Epithelial cell of umbilical artery (primary cell): ENCODE measurements at places on chromosomes 16 and 17. TPM values are rescaled to one million over a fixed set of nuclear protein-coding genes. Genes with fewer than 3 reads are reported as not detected.

C16orf78 gene
- total RNA-seq = not detected in 2 replicates

DUS1L gene
- total RNA-seq = 59.8 and 77.2 TPM in 2 replicates

KRTAP4-3 gene
- total RNA-seq = not detected in 2 replicates

CDK5R1 gene
- 1.4 and 1.9 TPM in 2 replicates for total RNA-seq

ABCC11 gene
- total RNA-seq = not detected in 2 replicates

C16orf89 gene
- not detected in 2 replicates for total RNA-seq

PRDM7 gene
- not detected in 2 replicates for total RNA-seq

SRCIN1 gene
- 0.32 TPM in 1 of 2 replicates, not detected in the other for total RNA-seq

CETP gene
- total RNA-seq = 0.65 and 1.5 TPM in 2 replicates

SLC6A2 gene
- total RNA-seq = not detected in 2 replicates

CALB2 gene
- total RNA-seq = not detected in 2 replicates

DPEP3 gene
- total RNA-seq = not detected in 2 replicates

RPH3AL gene
- 4.6 and 6.8 TPM in 2 replicates for total RNA-seq

ASPHD1 gene
- 1.2 and 3.6 TPM in 2 replicates for total RNA-seq

MYH1 gene
- total RNA-seq = not detected in 2 replicates

DHRS7C gene
- not detected in 2 replicates for total RNA-seq

CIBAR2 gene
- not detected in 2 replicates for total RNA-seq

RANBP10 gene
- 3.6 TPM in 2 replicates for total RNA-seq

ATP2A3 gene
- total RNA-seq = under 0.01 and 1.1 TPM in 2 replicates

NPIPA5 gene
- total RNA-seq = 1.3 TPM in 1 of 2 replicates, not detected in the other

RSL1D1 gene
- total RNA-seq = 95.8 and 201 TPM in 2 replicates

TNFRSF17 gene
- total RNA-seq = not detected in 2 replicates

TVP23A gene
- total RNA-seq = not detected in 2 replicates

SHBG gene
- not detected in 2 replicates for total RNA-seq

SPN gene
- not detected in 2 replicates for total RNA-seq

HS3ST3A1 gene
- 0.15 and 0.32 TPM in 2 replicates for total RNA-seq

RNU2-1 gene
- not detected in 2 replicates for total RNA-seq

KRTAP2-3 gene
- not detected in 2 replicates for total RNA-seq

SLC4A1 gene
- not detected in 2 replicates for total RNA-seq

CD300C gene
- not detected in 2 replicates for total RNA-seq

ZNF207 gene
- 68.9 and 133 TPM in 2 replicates for total RNA-seq

CCL3 gene
- not detected in 2 replicates for total RNA-seq

AURKB gene
- total RNA-seq = 41.3 and 62.6 TPM in 2 replicates

ALDH3A1 gene
- total RNA-seq = 0.61 TPM in 1 of 2 replicates, not detected in the other

ZFHX3 gene
- total RNA-seq = 2.9 and 3.0 TPM in 2 replicates

KRT13 gene
- total RNA-seq = not detected in 2 replicates

HCRT gene
- not detected in 2 replicates for total RNA-seq

C17orf50 gene
- not detected in 2 replicates for total RNA-seq

OTOP2 gene
- total RNA-seq = not detected in 2 replicates
